ENCODE measurements at places on chromosomes 5 and 9.

DNA sequence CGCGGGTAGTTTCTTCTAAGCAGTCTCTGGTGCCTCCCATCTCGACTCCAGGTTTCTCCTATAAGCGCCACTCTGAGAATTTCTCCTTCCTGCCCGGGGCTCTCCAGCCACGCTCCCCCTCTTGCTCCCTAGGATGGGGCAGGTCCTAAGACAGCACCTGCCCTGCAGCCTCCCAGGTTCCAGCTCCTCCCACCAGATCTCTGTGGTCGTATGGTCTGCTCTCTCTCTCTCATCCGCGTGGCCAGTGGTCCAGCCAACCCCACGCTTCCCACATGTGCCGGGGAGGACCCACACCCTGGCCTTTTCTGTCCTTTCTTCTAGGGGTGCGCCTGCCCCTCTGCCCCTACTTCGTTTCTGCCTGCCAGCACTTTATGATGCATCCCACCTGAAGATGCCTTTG, 40.5 kb downstream of the MVB12B start:
- ATAC-seq = no peak

DNA sequence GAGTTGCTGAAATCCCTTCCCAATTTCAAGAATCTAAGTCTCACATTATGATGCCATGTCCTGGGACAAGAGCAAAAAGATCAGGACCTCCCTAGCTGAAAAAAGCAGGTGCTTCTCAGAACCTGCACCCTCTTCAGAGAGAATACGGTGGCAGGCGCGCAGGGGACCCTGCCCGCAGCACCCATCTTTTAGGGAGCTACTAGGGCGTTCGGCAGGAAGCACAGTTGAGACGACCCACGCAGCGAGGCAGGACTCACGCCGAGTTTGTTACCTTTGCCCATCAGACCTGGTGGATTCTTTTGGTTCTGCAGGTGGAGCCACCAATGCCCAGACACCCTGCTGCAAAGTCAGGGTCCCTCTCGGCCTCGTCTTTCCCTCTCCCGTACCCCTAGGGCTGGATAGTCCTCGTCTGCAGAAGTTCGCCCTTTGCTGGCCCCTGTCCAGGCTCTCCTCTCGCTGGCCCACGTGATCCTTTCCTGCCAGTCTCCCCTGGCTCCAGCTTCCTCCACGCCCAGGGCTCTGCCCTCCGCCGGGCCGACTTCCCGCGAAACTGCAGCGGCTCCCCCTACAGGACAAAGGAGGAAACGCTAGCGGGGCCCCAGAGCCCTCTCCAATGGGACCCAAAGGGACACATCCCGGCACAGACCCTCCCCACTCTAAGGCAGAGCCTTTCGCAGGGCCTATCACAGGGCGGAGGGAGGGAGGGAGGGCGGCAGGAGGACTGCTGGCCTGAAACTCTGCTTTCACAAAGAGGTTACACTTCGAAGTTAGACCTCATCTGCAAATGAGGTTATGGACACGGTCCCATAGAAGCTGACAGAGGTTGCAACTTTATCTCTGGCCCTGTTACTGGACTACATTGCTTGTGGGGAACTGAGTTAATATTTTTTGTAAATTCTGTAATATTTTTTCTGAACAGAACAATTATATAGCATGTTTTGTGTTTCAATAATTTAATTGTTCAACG, 28.8 kb downstream of the TMEM174 start:
- ATAC-seq = peak; percentile 84

- ATAC-seq = no peak
Observed at GRCh38 chr5:135087950-135088349, 53.9 kb upstream of the PITX1 start.

- no peak for ATAC-seq
Observed at GRCh38 chr9:113932906-113933584, 56.9 kb downstream of the ZNF618 start.

DNA sequence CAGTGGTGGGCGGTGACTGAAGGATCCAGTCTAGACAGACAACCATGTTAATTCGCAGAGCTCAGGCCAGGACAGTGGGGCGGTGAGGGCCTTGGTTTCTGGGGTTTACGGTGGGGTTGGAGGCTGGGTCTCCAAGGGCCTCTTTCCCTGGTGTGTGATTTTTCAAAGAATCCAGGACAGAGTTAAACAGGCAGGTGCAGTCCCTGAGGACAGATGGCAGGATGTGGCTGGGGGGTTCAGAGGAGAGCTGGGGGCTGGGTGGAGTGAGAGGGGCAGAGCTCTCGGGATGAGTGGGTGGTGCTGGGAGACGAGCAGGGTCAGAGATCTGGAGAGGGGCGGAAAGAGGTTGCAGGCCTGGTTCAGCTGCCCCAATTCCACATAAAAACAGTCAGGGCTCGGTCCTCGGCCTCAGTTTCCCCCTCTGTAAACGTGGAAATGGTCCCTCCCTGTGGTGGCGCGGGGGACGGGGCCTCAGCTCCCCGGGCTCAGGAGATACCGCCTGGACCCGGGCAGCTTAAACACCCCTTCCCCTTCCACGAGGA, 145.9 kb downstream of the GAPVD1 start:
- ATAC-seq = peak; percentile 8

GRCh38 chr5:82544004-82544403, 265.9 kb upstream of the RPS23 start:
- ATAC-seq = no peak

DNA sequence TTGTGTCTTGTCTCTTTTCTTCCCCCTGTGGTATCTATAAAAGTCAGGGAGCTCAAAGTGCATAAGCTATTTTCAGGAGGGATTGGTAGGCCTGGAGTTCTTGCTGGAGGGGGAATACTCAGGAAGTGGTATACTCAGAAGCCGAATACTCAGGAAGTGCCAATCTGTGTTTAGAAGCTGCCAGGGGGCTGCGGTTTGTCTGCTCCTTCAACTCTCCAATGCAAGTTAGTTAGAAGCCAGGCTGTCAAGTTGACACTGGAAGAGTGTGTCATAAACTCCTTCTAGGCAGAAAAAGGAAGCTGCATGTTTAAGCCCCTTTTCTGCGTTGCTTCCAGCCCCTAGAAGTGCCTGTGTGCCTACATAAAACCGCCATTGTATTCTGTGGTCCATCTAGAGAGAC, 366.5 kb downstream of the TAF11L14 start:
- no peak for ATAC-seq

DNA sequence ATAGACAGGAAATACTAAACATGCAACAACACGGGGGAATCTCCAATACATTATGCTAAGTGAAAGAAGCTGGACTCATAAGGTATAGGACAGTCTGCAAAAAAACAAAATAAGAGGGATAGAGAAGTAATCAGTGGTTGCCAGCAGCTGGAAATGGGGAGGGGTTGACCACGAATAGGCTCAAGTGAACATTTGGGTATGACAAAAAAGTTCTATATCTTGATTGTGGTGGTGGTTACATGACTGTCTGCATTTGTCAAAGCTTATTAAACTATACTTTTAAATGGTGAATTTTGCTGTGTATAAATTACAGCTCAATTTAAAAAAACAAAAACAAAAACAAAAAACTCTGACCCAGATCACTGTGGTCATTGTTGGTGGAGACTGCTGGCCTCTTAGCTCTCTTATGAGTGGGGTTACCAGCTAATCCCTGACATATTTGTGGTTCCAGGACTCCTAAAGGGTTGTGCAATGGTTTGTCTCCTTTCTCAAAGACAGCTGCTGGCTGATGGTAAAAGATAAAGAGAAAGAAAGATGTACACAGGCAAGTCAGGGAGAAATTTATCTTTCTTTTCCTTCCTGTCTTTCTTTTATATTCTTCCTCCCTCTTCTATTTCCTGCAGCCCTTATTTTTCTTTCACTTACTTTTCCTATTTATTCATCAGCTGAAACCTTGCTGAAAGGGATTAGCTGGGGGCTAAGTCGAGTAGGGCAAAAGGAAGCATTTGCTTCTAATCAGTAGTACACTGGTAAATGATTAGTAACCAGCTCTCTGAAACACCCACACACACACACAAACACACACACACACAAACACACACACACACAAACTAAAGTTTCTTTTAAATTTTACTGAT, 42.6 kb upstream of the APC start:
- ATAC-seq = no peak

- ATAC-seq = no peak
Observed at GRCh38 chr9:117403848-117404247, 11.0 kb downstream of the ASTN2 start.

- ATAC-seq = no peak
Observed at GRCh38 chr5:113240032-113240431, 194.8 kb downstream of the TSSK1B start.

DNA sequence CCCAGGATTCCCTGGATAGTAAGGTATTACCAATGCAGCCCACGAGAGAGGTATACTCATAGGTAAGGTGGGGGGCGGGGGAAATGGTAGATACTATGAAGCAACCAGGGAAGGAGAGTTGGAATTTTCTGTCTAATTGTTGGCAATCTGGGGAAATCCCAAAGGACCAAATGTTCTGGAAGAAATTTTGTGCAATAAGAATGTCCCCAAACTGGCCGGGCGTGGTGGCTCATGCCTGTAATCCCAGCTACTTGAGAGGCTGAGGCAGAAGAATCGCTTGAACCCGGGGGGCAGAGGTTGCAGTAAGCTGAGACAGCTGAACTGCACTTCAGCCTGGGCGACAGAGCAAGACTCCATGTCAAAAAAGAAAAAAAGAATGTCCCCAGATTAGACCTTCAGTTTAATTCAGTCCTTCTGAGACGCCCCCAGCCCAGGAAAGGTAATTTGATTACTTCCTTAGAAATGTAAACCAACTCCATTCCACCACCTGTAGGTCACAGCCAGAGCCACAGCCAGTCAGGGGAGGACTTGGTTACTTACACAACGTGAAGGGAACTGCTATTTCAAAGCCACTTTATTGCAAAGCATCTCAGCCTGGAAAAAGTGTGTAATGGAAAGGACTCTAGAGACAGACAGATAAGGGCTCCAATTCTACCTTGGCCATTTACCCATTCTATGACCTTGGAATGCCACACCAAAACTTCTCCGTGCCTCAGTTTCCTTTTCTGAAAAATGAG, 50.0 kb upstream of the KLF4 start:
- no peak for ATAC-seq

DNA sequence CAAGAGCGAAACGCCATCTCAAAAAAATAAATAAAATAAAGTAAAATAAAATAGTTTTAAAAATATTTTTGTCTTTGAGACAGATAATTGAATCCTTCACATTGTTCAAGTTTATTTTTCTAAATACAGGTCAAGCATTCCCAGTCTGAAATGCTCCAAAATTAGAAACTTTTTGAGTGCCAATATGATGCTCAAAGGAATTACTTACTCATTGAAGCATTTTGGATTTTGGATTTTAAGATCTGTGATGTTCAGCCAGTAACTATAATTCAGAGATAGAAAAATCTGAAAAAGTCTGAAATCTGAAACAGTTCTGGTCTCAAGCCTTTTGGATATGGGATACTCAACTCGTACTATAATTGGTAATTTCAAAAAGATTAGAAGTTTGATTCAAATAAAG, 39.8 kb downstream of the RBM27 start:
- no peak for ATAC-seq

GRCh38 chr5:34535944-34536623, 120.0 kb upstream of the RAI14 start:
- ATAC-seq = peak; percentile 70
